Activated CD4-positive, CD25-positive, alpha-beta regulatory T cell treated with anti-CD3 and anti-CD28 coated beads, Interleukin-2, amount 50 U/mL, for 24 hours (primary cell): ENCODE measurements at places on chromosomes 3 and 15.
A peak's percentile ranks its signal among the peaks of the same experiment; 100 is the strongest.

DNA sequence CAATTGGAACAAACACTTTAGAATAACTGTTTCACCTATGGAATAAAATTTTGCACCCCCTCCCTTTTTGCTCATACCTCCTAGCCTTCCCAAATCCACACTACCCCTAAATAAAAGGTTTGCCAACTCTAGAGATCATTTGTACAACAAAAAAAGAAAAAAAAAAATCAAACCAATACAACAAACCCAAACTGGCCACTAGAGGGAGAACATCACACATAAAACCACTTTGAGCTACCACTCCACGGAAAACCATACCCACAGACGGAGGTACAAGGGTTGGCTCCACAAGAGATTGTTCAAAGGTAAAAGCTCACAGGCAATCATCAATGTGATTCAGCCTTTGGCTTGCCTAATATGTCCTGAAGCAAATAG is 47.6 kb downstream of the SETMAR start:
- peak; percentile 58 for ATAC-seq

GRCh38 chr3:12579905-12580304 is 23.0 kb downstream of the MKRN2 start:
- ATAC-seq, result no peak

GRCh38 chr3:37739579-37740290 is 121.9 kb upstream of the CTDSPL start:
- ATAC-seq, result no peak

- no peak for ATAC-seq
Measured at GRCh38 chr15:62287066-62287857, 122.2 kb upstream of the C2CD4B start.

GRCh38 chr3:147390589-147391569 is 15.5 kb downstream of the ZIC4 start:
- ATAC-seq, result no peak

GRCh38 chr3:176428552-176428951 is 768.7 kb downstream of the TBL1XR1 start:
- no peak for ATAC-seq

DNA sequence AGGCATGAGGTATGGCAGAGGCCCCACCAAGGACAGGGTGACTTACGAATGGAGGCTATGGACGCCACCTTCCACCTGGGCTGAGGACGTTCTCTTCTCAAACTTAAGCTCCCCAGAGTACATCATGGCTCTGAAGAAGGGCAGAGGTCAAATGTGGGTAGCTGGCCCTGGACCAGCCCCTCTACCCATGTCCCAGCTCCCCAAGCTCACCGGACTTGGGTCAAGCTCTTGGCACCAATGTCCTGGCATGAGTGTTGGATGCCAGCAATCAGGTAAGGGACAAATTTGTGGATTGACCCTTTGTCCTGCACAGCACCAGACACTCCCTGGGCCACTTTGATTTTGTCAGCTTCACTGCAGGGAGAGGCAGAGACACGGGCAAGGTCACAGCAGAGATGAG is 2.5 kb downstream of the NDUFAF3 start:
- no peak for ATAC-seq

DNA sequence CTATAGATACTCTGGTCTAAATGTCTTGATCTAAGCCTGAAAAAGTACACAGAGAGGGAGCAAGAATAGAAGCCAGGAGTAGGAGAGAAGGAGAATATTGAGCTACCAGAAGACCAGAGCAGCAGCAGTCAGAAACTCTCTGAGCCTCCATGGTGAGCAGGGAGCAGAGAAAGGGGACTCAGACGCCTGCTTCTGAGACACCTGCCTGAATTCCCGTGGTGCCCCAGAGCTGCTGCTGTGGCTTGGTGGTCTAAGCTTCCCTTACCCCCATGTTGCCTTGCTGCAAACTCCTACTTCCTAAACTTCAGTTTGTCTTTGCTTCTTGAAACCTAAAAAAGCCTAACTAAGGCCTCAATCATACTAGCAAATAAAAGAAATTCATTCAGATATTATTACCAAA is 94.9 kb upstream of the STRIT1 start:
- ATAC-seq, result no peak

DNA sequence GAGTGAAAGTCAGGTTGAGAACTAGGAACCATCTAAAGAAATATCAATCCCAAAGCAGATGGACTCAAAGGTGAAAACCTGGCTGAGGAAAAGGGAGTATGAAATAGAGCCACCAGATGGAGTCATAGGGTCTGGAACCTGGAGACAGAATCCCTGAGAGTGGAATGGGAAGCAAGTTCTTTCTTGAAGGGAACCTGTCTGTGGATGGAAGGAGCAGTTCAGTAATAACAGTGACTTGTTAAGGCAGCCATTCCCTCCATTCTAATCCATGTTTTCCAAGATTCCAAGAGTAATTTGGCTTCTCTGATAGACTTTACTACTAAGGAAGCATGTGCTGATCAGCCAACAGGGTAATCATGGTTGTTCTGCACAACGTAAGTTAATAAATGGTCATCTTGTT is 22.5 kb upstream of the AQP9 start:
- no peak for ATAC-seq
